ENCODE measurements at places on chromosomes 13 and 19. TPM values are rescaled to one million over a fixed set of nuclear protein-coding genes. Genes with fewer than 3 reads are reported as not detected.

Gene TMC4
- total RNA-seq = not detected

GRCh38 chr13:28421676-28422410 lies 73.1 kb downstream of the FLT1 start:
- DNase-seq = no peak
- H3K4me3 ChIP-seq = no peak overlapping the region
- peaks cover 11% of the 10 kb centered on the region for H3K4me1 ChIP-seq
- no peaks in the 10 kb centered on the region for H3K36me3 ChIP-seq
- no peaks in the 10 kb centered on the region for H3K27me3 ChIP-seq

DNA sequence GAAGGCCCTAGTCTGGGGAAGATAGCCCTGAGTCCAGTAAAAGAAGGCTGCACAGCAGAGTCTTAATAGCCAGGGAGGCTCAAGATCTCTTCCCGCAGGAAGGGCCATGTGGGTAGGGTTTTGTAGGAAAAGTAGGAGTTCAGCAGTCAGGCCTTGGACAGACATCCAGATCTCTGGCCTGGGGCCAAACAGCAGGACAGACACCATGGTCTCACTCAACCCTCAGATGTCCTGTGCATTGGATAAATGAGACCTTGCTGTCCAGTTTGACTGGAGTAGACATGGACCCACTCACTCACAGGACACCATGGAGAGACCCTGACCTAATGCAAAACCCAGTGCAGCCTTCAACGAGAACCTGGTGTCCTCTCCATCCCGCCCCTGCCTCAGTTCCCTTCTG lies 3.9 kb downstream of the OCEL1 start:
- H3K36me3 ChIP-seq = no peaks in the 10 kb centered on the region
- no peak for DNase-seq
- no peak overlapping the region for H3K4me3 ChIP-seq
- H3K4me1 ChIP-seq = peaks cover 12% of the 10 kb centered on the region
- no peak overlapping the region for H3K27ac ChIP-seq
- H3K27me3 ChIP-seq = no peaks in the 10 kb centered on the region

DNA sequence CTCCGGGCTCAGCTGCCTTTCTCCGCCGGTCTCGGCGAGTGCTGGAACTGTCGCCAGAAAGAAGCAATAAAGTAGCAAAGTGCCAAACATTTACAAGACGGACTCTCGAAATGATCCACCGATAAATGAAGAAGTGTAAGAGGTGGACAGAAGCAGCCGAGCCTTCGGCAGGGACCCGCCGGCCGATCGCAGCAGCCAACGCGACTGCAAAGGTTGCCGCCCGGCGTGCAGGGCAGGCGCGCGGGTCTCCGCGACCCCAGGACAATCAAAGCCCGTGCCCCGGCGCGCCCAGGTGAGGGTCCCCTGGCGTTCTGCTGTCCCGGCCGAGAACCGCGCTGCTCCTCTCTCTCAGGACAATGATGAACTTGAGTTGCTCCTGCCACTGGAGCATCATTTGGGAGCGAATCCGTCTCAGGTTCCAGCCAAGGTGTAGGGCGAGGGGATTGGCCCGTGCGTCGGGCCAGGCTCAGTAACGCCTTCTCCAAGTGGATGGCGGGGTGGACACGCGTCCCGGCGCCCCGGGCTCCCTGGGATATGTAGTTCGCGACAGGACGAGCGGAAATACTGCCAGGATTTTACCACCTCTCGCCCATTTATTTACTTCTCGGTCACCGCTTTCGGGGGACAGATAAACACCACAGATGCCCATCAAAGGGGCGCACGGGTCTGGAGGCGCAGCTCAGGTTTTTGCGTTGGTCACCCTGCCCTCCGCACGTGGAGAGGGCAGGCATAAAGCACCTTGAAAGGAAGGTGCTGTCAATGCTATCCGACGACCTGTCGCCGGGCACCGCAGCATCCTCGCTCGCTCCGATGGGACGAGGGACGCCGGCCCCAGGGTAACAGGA lies at the start of the genes BIVM and POGLUT2:
TSS of gene BIVM (plus strand) at position 539 of the 845 bp plus-strand sequence. CDS start 8,149 bp downstream, outside the sequence.
TSS of gene POGLUT2 (minus strand) at position 396 of the 845 bp plus-strand sequence. CDS start at position 90, 306 bp downstream.
- peak within 1 kb of the TSS; percentile 67 for H3K4me3 ChIP-seq
- peak within 1 kb of the TSS; percentile 61 for H3K27ac ChIP-seq
- peaks cover 6% of the 10 kb centered on the region for H3K4me1 ChIP-seq
- no peaks in the 10 kb centered on the region for H3K27me3 ChIP-seq
- H3K36me3 ChIP-seq = no peaks in the 10 kb centered on the region

DNA sequence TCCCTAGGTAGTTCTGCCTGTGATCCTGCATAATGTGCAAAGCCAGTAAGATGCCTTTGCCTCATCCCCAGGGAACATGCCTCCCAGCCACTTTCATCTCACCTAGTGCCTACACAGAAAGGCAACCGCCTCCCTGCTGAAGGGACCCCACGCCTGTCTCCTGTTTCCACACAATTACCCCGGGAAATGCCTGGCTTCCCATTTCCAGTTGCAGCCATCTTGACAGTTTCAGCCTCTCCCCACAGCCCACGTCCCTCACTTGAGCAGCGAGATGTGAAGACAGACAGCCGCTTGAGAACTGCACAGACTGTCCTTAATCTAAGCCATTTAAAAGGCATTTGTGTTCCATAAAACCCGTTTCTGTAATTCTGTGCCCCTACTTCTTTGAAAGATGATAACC lies 4.7 kb upstream of the UQCRFS1 start:
- H3K27me3 ChIP-seq = peaks cover 4% of the 10 kb centered on the region
- no peak overlapping the region for H3K4me3 ChIP-seq
- H3K36me3 ChIP-seq = no peaks in the 10 kb centered on the region
- no peak overlapping the region for H3K27ac ChIP-seq
- H3K4me1 ChIP-seq = peaks cover 5% of the 10 kb centered on the region
- no peak for DNase-seq

DNA sequence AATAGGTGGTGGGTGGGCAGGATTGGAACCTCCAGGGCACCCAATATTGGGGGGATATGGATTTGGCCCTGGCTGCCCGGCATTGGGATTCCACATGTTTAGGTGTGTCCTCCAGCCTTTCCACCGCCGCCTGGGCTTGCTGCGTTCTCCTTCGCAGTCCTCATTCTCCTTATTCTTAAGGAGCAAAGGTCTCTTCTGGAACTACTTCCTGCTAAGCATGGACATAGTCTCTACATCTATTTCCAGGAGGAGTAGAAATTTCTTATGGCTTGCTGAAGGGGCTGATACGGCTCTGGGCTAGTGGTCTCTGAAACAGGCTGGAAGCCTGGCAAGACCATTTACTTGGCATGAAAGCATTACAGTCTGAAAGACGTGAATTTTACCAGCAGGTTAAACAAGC lies 9.2 kb upstream of the FCGBP start:
- H3K27ac ChIP-seq = no peak overlapping the region
- peaks cover 63% of the 10 kb centered on the region for H3K4me1 ChIP-seq
- no peak overlapping the region for H3K4me3 ChIP-seq
- DNase-seq = no peak

DNA sequence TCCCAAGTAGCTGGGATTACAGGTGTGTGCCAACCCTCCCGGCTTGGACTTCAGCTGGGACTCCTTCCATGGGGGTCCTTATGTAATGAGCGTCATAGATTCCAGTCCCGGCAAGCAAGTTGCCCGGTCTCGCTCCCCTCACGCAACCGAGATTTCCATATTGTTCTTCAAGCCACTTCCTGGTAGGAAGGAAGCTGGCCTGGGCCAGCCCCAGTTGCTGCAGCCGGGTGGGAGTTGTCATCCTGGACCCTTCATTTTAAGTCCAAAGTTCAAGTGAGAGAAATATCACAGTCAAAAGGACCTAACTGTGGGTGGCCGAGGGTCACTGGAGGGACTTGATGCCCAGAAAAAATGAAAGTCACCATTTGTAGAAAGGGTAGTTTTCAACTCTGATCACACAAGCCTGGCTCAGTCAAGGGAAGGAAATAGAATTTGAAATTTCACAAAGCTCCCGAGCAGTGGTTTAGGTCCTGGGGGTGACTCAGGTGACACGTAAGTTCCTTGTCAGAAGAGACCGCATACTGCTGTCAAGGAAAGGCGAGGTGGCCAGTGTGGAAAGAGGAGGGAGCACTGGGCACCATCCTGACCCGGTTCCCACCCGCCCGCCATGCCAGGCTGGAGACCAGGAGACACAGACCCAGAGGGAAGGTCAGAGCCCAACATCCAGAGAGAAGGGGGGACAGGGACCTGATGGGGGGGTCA lies 5.3 kb downstream of the FGF21 start:
- H3K27ac ChIP-seq = no peak overlapping the region
- H3K36me3 ChIP-seq = no peaks in the 10 kb centered on the region
- no peaks in the 10 kb centered on the region for H3K27me3 ChIP-seq
- peaks cover 4% of the 10 kb centered on the region for H3K4me1 ChIP-seq
- no peak overlapping the region for H3K4me3 ChIP-seq

DNA sequence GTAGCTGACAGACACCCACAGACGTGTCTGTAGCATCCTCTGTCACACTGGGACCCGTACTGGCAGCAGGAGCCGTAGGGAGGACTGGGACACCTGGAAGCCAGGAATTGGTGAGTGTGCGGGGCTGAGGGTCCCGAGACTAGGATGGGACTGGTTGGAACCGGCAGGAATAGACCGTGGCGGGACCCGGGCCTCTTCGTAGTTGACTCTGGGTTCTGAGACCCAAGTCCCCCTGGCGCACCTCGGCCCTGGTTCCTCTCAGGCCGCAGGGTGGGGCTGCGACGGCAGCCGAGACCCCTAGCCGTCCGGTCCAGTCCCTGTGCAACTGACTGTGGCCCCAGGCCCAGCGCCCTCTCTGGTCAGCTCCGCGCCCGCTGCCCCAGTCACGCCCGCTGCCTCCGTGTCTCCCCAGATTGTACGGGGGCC lies 64.7 kb downstream of the ZNF823 start:
- H3K4me3 ChIP-seq = no peak overlapping the region
- peaks cover 7% of the 10 kb centered on the region for H3K27me3 ChIP-seq
- DNase-seq = no peak
- no peaks in the 10 kb centered on the region for H3K4me1 ChIP-seq
- H3K36me3 ChIP-seq = no peaks in the 10 kb centered on the region

DNA sequence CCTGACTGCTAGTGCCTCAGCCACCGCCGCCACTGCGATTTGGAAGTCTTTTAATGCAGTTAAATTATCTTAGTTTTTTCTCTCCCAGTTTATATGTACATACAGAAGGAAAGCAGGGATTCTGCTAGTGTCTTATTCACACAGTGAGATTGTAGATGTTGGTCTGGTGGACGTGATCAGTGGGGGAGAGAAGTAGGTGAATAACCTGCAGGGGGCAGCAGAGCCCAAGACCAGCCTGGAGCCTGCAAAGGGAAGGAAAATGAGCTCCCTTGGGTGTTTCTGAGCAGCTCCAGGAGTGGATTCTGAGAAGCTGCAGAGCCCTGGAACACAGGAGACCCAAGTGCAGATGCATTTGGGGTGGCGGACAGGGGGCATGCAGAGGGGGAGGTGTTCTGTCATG lies 26.3 kb downstream of the ZNF844 start:
- no peak overlapping the region for H3K4me3 ChIP-seq
- H3K27me3 ChIP-seq = no peaks in the 10 kb centered on the region
- peak; percentile 30 for DNase-seq

DNA sequence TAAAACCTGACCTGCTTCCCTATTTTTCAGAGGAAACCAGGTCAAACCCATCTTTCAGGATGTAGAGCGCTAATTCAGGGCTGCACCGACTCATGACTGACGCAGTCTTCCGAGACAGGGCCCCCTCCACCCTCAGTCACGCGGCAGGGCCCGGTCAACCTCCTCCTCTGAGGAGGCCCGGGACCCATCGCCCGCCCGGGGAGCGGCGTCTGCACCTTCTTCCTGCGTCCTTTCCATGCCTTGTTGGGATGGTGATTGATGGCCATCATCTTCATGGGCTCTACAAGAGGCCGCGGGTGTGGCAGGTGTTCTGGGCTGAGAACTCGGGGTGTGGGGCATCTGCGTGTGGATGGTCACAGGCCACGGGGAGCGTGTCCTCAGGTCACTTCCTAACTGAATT lies 26.0 kb downstream of the GRTP1 start:
- H3K27ac ChIP-seq = no peak overlapping the region
- H3K36me3 ChIP-seq = no peaks in the 10 kb centered on the region
- no peak overlapping the region for H3K4me3 ChIP-seq
- DNase-seq = no peak

DNA sequence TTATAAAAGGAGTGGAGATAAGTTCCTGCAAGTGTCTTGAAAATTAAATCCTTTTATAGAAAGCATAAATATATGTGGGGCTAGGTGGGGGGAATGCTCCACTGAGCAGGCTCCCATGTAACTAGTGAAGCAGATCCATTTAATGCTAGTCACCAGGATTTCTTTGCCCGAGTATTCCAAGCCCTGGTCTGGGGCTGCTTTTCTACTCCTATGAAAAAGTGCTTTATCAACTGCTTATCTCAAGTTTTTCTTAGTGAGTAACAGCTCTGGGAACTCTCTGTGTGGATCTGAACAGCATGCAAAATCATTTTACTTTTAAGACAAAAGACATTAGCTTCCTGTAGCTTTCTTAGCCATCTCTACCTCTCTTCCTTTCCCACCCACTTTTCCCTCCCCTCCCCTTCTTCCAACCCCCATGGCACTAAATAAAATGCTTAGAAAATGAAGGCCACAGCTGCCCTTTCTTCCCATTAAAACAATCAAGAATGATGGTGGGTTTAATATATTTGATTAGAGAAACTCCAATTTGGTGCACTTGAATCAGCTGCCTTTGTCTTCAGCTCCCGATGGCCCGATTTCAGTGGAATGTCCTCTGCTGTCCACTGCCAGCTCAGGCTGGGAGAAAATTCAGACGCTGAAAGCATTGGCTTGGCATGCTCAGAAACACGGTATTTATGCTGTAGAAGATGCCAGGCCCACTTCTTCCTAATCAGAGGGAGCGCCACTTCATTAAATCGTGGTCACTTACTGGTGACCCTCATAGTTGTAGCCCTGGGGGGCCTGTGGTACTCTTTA lies 475.1 kb downstream of the FOXO1 start:
- DNase-seq = no peak
- H3K27me3 ChIP-seq = no peaks in the 10 kb centered on the region
- H3K27ac ChIP-seq = no peak overlapping the region

Gene HS6ST3
- total RNA-seq = not detected

DNA sequence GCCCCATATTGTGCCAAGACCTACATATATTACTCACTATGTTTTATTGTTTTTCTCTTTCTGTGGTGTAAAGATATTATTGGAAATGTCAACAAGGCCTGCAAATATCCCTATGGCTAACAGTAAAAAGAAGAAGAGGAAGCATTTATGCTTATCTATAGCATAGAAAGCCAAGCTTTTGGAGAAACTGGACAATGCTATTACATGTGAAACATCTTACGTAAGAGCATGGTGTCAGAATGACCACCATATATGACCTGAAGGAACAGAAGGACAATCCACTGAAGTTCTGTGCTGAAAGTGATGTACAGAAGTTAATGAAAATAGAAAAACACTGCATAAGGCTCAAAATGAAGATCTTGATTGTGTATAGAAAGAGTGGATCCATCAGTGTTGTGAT lies 145.2 kb downstream of the KCTD12 start:
- H3K36me3 ChIP-seq = no peaks in the 10 kb centered on the region
- no peak for DNase-seq
- no peak overlapping the region for H3K4me3 ChIP-seq
